ENCODE measurements at places on chromosomes 2 and 18. TPM values are rescaled to one million over a fixed set of nuclear protein-coding genes. Genes with fewer than 3 reads are reported as not detected.

- DNase-seq = no peak
Observed at GRCh38 chr2:158079672-158080071, 22.0 kb upstream of the UPP2 start.

- no peak for DNase-seq
Observed at GRCh38 chr2:189393440-189394111, 47.7 kb upstream of the WDR75 start.

Gene SAG
- 0.69 TPM for total RNA-seq

Gene SLC9A4
- total RNA-seq = 0.06 TPM

GRCh38 chr2:82089518-82089917 lies 1785.0 kb upstream of the LRRTM1 start:
- no peak for DNase-seq

GRCh38 chr2:239912938-239913635 lies 112.1 kb downstream of the NDUFA10 start:
- DNase-seq = no peak

Gene KRTCAP3
- total RNA-seq = 0.72 TPM

- no peak for DNase-seq
Observed at GRCh38 chr2:151306621-151307020, 17.2 kb upstream of the NMI start.

DNA sequence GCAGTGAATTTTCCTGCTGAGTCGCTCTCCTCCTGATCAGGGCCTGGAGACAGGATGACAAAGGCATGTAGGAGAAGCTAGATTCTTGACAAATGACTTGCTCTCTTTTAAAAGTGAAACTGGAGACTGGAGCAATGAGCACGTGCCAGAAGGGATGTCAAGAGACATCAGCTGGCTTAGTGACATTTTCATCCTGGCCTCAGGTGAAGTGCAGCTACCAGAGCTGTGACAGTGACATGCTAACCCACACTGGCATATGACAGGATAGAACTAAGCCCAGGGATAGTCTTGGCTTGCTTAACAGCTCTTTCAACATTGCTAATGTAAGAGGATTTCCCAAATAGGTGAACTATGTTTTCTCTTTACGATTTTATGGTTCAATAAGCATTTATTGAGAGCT lies 757.5 kb upstream of the DDX18 start:
- no peak for DNase-seq

- DNase-seq = no peak
Observed at GRCh38 chr2:211127501-211127900, 571.1 kb downstream of the CPS1 start.

DNA sequence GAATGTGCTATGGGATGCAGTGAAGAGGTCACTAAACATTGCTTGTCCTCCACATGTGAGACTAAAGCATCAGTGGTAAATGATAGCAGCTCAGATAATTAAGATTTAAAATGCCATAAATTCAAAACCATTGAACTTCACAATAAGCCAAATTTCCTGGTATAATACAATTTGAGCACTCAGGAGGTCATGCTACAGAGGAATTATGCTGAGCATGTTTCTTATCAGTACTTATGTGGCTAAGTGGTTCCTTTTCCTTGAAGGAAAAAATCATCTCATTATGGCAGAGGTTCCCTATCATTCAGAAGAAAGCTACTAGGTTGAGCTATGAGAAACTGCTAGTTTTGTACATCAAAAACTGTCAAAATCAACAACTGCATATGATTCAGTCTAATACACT lies 156.6 kb downstream of the AGPS start:
- DNase-seq = no peak
